Activated naive CD8-positive, alpha-beta T cell treated with anti-CD3 and anti-CD28 coated beads, Interleukin-2, amount 10 ng/mL, durations not matched to agents 7 days and 5 days (primary cell): ENCODE measurements at places on chromosomes 2 and 18.

GRCh38 chr2:56749152-56749752, 565.5 kb downstream of the CCDC85A start:
- no peak for DNase-seq

DNA sequence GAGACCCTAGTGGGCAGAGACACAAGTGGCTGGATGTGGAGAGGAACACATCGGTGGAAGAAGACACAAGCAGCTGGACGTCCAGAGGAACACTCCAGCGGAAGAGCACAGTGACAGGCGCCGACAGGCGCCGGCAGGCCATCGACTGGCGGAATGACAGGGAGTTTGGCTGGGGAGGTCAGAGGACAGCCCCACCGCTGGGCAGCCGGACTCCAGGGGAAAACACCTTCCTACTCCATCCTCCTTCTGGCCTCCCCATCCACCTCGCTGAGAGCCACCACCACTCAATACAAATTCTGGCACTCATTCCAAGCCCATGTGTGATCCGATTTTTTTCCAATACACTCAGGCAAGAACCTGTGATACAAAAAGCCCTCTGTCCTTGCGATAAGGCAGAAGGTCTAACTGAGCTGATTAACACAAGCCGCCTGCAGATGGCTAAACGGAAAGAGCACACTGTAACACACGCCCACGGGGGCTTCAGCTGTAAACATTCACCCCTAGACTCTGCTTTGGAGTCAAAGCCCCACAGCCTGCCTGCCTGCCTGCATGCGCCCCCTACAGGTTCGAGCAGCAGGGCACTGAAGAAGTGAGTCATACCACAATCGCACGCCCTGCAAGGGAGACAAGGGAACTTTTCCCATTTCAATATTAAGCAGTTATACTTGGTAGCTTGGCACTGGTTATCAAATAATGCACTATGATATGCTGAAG, 50.2 kb upstream of the LRP1B start:
- DNase-seq, result no peak

DNA sequence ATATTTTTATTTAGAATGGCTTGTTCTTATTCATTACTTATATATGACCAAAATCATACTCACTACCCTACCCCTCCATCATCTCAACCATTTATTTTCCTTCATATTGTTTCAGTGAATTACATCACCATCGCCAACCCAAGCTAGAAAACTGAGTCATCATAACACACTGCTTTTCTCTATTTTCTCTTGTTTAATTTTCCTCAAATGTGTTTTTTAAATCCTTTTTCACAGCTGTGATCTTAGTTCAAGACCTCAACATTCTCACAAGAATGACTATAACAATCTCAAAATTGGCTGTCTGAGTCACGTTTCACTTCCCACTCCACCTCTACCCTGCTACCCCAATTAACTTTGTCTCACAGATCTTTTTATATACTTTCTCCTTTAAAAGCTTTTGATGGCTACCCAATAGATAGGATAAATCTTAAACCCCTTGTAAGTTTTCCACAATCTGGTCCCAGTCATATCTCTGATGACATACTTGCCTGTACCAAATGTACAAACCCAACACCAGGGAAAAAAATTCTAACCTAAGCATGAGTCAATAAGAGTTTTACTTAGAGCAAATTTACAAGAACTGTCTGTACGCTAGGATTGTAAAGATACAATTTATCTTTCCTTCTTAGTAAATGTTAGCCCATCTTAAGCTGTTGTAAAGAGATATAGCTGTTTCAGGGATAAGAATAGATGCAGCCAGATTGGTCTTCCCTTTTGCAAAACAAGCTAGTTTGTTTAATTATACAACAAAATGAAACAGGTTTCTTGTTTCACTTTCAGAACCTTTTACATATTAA, 635.1 kb upstream of the SLC39A10 start:
- DNase-seq, result no peak

- DNase-seq, result no peak
Measured at GRCh38 chr2:64661741-64662169, 8.0 kb upstream of the SERTAD2 start.

DNA sequence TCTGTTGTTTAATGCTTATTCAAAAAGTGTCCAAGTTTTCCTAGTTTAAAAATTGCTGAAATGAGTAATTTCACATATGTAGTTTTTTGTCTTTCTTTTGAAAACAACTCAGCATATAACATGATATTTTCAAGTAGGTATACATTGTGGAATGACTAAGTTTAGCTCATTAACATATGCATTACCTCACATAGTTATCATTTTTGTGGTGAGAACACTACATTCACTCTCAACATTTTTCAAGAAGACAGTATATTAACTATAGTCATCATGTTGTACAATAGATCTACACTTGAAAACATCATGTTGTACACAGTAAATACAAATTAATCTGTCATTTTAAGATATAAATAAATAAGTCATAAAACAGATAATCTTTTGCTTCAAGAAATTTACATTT, 340.0 kb downstream of the CCDC85A start:
- DNase-seq, result no peak

DNA sequence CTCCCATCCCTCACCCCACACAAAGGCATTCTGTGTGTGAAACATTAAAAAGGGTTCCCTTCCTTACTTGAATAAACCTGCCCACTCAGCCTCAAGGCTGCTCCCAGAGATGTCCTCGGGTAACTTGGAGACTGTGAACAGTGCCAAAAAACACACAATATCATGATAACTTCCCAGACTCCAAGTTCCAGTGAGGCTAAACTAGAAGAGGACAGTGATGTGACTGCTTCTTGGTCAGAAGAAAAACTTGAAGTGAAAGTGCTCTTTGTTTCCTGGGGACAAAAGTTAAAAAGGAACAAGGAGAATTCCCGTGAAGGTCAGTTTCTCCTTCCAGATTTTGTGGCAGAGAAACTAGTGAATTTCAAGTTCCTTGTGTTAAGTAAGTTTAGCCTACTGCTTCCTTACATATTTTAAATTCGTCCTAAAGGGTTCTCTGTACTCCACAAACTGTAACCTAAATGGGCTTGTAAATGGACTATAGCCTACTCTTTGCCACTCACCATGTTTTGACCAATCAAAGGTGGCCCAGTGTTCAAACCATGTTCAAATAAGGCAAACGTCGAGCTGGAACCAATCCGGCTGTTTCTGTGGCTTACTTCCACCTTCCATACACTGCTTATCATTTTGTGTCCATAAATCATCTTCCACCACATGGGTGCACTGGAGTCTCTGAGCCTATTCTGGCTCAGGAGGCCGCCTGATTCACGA, 20.4 kb downstream of the TPRKB start:
- no peak for DNase-seq

DNA sequence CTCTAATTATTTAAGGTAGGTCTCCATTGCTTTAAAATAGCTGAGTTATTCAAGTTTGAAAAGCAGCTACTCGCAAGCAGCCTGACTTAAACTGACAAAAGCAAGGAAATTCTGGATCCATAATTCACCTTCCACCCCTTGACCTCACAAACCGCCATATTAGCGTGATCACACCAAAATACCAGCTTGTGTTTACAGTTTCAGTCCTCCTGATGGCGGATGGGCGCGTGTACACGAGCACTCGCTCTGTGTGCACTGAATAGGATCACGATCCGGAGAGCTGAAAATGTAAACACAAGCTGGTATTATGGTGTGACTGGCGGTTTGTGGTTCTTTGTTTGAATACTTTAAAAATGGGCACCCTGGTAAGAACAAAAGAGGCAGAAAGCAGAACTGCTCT, 42.4 kb upstream of the PSMD14 start:
- no peak for DNase-seq

GRCh38 chr2:181431674-181432073, 25.5 kb upstream of the ITGA4 start:
- DNase-seq, result no peak

GRCh38 chr2:62570861-62571698, 65.1 kb upstream of the TMEM17 start:
- no peak for DNase-seq

GRCh38 chr18:44840058-44840790, 159.5 kb downstream of the SETBP1 start:
- no peak for DNase-seq

GRCh38 chr2:44560352-44560751, 198.6 kb downstream of the CAMKMT start:
- no peak for DNase-seq

DNA sequence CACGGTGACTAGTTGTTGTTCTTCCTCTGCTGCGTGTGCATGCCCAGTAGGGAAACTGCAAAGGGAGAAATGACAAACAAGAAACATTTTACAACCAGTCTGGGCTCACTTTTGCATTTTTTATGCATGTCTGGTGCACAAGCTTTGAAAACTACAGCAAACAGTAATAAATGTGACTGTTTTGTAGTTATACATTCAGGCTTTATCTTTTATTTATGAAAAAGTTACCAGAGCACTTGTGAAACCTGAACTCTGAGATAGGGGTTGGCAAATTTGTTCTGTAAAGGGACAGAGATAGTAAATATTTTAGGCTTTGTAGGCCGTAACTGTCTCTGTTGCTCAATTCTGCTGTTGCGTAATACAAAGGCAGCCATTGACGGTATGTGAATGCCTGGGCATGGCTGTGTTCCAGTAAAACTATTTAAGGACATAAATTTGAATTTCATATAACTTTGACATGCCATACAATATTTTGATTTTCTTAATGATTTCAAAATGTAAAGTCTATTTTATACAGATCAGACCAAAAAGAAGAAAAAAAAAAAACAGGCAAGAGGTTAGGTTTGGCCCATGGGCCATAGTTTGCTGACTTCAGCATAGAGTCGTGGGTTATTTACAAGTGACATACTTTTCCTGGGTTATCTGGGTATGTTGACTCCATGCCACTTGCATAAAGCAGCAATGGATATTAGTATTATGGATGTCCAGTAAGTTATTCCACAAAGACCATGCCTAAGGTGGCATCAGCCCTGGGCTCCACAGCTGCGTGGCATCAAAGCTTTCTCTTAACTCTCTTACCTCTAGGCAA, 53.6 kb upstream of the EML6 start:
- DNase-seq, result no peak
